ENCODE measurements at places on chromosomes 1 and 21.
A peak's percentile ranks its signal among the peaks of the same experiment; 100 is the strongest.

DNA sequence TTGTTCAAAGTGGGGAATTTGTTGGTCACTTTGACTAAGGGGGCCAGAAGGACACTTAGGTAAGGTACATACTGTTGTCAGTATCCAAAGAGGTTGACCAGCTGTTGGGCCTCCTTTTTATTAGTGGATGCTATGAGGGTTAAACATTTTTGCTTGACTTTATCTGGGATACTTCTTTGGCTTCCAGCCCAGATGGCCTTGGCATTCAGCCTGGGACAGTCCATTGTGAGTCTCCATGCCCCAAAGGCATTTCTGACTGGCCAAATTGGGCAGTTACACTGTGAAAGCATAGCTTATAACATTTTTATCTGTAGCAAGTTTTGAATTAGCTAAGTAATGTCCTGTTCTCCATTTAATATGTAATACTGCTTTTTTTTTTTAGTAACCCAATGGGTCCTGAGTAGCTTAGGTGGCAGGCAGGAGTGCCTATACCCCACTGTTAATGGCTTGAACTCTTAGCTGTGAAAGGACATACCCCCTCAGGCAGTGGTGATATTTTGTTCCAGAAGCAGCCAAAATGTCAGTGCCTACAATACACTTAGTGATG is 35.4 kb upstream of the CD1D start:
- DNase-seq = no peak

DNA sequence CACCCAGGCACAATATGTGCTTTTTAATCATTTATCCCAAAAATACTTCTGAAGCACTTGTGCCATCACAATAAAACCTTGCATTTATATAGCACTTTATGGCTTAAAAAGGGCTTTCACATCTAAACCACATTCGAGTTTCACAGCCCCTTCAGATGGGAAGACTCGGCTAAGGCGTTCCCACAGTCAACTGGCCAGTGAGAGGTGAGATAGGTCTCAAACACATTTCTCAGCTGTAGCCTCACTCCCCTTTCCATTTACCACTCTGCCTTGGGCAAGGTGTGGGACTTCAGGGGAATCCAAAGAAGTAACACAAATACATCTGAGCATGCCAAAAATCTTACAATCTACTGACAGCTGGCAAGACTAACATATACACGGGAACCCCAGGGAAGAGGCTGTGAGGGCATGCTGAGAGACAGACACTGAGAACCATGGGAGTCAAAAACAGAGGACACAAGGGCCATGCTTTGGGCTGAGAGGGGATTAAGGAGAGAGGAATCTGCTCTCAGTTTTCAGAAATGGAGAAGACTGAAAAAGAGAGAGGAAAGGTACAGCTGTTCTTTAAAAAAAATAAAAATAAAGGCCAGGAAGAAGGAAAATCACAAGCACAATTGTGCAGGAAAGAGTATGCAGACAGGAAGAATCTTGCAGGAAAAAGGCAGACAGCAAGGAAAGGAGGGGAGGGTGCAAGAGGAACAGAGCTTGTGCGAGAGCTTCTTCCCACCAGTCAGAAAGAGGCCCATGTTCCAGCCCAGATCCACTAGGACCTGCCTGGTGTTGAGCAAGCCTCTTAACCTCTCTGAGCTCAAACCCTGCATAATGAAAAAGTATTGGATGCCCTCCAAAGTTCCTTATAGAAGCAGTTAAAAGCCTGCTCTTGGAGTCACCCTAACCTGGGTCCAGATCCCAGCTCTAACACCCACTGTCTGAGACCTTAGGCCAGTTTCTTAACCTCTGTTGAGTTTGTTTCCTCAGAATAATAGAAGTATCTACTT is 73.5 kb downstream of the JAK1 start:
- DNase-seq = no peak

DNA sequence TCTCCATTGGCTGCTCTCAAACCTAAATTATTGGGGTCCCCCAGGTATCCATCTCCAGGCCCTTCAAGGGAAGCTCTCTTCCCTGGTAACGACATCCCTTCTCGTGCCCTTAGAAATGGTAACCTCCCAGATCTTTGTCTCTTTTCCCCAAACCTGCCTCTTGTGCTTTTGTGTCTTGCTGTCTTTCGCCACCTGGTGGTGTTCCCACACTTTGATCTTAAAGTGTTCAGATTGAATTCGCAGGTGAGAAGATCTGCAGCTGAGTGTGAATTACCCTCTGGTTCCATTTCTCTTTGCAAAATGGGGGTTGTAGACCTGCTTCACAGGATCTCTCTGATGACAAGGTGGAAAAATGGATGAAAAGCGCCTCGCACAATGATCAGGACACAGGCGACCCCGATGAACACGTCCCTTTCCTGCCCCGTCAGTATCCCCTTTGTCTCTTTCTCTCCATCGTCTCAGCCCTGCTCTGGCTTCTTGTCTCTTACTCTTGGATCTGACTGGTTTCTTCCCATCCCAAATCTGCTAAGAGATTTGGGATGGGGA is 53.1 kb downstream of the DOP1B start:
- peak; percentile 33 for DNase-seq

GRCh38 chr1:221217029-221217428 is 337.8 kb downstream of the HLX start:
- no peak for DNase-seq

DNA sequence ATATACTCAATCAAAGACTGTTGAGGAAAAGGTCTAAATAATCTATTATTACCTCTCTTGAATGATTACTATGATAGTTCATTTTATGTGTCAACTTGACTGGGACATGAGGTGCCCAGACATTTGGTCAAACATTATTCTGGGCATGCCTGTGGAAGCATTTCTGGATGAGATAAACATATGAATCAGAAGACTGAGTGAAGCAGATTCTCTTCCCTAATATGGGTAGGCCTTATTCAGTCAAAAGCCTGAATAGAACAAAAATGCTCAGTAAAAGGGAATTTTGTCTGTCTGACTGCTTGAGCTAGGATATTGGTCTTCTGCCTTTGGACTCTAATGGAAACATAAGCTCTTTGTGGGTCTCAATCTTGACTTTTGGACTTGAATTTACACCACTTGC is 73.3 kb upstream of the SOX13 start:
- DNase-seq = no peak

DNA sequence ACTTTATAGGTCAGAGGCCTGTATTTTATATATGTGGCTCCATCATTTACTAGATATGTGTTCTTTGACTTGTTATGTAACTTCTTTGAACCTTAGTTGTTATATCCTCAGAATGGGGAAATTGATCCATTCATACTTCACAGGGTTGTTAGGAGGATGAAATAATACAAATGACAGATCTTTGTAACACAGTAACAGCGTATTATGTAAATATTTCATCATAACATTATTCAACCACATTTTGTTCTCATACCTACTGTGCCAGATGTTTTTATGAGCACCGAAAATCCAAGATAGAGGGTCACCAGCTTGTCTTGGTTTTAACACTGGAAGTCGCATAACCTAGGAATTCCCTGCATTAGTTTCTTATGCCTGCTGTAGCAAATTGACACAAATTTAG is 3.3 kb downstream of the SUCO start:
- no peak for DNase-seq

DNA sequence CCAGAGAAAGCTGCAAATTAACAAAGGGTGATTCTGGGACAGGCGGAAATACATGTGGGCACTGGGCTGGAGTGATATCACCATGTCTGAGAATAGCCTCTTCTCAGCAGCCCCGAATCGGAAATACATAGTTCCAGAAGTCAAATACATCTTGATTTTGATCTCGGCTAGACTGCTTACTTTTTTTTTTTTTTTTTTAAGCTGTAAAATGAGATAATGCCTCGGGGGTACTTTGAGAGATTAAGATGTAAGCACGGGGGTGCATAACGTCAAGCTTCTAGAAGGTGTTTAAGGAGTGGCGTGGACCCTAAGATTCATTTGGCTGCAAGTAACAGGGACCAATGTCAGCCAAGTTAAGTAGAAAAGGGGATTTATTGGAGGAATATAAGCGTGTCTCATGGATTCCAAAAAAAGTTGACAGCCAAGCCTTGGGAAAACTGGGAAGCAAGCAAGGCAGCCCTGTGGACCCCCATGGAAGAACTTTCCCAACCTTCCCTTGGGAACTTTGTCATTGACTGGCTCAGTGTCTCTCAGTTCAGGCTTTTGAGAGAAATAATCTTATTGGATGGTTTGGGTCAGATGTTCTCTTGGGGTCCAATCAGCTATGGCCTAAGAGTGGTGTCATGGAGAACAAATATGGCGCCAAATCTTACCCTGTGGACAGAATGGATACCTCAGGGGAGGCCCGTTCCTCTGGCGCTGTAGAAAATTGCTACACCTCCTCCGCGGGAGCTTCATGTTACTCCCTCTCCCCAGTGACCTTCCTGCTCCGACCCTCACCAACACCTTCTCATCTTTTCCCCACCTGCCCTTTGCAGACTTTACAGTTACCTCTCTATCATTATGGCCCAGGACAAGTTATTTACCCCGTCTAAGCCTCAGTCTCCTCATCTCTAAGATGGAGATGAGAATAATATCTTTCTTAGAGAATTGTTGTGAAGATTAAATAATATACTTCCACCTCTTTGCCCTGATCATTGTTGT is 186.6 kb downstream of the KAZN start:
- no peak for DNase-seq

DNA sequence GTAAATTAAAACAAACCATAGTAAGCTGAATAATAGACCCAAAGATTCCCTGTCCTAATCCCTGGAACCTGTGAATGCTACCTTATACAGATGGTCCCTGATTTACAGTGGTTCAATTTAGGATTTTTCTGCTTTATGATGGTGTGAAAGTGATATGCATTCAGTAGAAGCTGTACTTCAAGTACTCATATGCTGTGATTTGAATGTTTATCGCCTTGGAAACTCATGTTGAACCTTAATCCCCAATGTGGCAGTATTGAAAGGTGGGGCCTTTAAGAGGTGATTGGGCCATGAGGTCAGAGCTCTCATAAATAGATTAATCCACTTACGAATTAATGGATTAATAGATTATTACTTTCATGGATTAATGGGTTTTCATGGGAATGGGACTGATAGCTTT is 10.6 kb upstream of the RRP15 start:
- DNase-seq = no peak

DNA sequence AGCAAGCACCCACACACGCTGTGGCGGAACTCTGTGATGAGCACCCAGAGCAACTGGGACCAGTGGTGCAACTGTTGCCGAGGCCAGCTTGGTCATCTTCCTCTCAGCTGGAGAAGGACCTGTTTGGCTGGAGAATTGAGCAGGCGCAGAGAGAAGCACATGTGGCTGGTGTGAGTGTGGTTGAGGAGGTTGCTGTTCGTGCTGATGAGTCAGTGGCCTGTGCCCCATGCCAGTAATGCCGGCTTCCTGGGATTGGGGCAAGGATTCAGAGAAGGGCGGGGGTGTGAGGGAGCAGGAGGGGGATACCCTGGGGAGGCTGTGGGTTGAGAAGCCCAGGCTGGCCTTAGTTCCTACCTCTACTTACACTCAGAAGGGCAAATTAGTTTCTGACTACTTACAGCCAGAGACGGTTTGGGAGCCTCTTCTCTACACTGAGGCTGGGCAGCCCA is 57.5 kb upstream of the EPS8L3 start:
- DNase-seq = no peak

GRCh38 chr1:170663404-170664092 is 383 bp upstream of the PRRX1 start:
- no peak for DNase-seq

GRCh38 chr1:19439464-19440171 is 45.7 kb downstream of the CAPZB start:
- DNase-seq = peak; percentile 33
